ENCODE measurements at places on chromosomes 1 and 21.

GRCh38 chr1:228359613-228360532, 46.8 kb downstream of the TRIM11 start:
- no peak for DNase-seq

- no peak for DNase-seq
Measured at GRCh38 chr1:116066868-116067565, 44.2 kb upstream of the MAB21L3 start.

DNA sequence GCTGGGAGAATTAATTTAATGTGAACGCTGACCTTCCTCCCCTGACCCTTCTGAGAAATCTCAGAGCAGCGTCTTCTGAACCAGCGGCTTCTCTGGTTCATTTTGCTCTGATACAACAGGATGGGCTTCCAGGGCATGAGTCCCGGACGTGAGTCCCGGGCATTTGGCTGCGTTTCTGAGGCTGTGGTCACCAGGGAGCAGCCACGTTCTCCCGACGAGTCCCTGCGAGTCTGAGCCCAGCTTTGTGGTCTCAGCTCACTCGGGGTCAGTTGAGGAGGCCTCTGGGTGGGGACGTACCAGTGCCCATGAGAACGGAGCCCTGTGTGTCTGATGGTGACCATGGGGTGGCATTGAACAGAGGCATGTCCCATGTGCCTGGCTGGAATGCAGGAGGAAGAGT, 17.7 kb upstream of the OBSCN start:
- DNase-seq = no peak

DNA sequence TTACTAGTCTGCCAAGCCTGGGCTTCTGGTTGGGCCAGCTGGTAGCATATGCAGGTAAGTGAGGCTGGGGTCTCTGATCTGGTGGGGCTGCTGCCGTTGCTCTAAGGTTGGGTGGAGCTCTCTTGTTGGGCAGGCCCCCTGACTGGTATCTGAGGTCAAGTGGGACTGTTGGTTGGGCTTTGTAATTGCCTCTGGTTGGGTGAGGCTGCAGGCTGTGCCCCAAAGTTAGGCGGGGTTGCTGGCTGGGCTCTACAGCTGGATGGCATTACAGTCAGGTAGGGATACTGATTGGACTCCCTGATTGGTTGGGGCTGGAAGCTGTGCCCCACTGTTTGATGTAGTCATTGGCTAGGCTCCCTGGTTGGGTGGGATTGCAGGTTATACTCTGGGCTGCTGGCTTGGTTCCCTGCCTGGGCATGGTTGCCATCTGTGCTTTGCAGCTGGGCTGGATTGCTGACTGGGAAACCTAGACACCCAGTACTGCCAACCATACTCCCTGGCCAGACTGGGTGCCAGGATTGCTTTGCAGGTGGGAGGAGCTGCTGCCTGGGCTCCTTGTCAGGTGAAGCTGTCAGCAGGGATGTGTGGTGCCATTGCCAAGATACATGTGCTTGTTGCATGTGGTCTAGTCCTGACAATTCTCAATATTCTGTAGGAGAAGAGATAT, 130.5 kb downstream of the RABGAP1L start:
- no peak for DNase-seq

GRCh38 chr1:53951697-53952096, 5.5 kb downstream of the LRRC42 start:
- DNase-seq = no peak

GRCh38 chr1:185644531-185644930, 89.7 kb upstream of the HMCN1 start:
- peak; percentile 11 for DNase-seq

DNA sequence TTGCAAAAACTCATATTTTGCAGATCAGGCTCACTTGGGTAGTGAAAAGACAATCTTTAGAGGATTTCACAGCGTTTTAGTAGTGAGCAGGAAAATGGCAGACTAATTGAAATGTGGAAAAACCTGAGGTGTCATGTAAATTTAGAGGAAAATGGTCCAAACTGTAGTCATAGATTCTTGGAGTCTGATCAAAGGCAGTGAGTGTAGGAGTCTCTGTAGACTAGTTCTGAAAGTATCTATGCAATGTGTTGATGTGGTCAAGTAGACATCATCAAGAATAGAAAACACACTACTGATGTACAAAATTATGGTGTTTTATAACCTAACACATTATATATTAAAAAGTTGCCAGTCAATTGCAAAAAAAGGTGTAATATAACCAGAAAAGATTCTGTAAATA, 143.2 kb upstream of the C1orf105 start:
- no peak for DNase-seq

- DNase-seq = peak; percentile 67
Measured at GRCh38 chr1:109399326-109399957, 1.7 kb upstream of the SORT1 start.

GRCh38 chr1:227745568-227746265, 10.5 kb downstream of the SNAP47 start:
- DNase-seq = no peak

- DNase-seq = peak; percentile 20
Measured at GRCh38 chr1:97186381-97186780, 464.8 kb downstream of the PTBP2 start.

DNA sequence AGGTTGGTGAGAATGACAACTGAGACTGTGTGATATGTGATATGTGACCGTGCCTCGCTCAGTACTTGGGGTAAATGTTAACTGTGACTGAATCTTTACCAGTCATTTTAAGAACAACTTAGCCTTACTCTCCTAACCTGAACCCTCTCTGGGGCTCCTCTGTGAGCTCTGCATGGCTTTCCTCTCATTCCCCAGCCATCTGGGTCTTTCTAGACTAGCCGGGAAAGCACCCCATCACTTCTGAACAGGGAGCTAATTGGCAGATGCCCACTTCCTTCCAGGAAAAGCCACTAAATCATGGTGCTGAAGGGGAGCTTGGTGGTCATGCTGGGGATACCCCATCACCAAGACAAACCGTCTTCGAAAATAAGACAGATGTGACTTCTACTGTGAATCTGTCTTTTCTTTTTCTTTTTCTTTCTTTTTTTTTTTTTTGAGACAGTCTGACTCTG, 16.5 kb upstream of the FOXO6 start:
- DNase-seq = no peak

- DNase-seq = no peak
Measured at GRCh38 chr1:56979986-56980755, 14.4 kb upstream of the C8B start.

DNA sequence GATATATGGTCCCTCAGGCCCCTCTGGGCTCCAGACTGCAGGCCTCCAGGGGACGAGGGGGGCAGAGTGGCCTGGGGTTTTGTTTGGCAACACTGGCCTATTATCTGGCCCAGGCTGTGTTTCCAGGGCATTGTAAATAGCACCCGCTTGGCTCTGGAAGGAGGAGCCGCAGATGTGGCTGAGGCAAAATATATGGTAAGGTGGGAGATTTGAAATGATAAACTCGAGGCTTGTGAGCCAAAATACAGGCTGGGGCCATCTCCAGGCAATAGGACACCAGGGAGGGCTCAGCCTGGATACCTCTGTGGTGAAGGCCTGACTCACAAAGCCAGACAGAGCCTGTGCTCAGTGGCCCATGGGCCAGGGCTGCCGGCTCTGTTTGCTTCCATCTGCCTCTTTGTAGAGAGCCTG, 14.0 kb downstream of the NAV1 start:
- DNase-seq = no peak

GRCh38 chr1:28056129-28056925, 32.1 kb downstream of the EYA3 start:
- peak; percentile 79 for DNase-seq
